ENCODE measurements at places on chromosomes 12 and 14. TPM values are rescaled to one million over a fixed set of nuclear protein-coding genes. Genes with fewer than 3 reads are reported as not detected.

The CABP1 gene
- total RNA-seq = not detected

The GNG2 gene
- total RNA-seq = 8.2 TPM

The PALS1 gene
- 20.6 TPM for total RNA-seq

The TIMM9 gene
- total RNA-seq = 30.9 TPM

The HOXC11 gene
- not detected for total RNA-seq

The EPYC gene
- total RNA-seq = not detected

Measured in vein endothelial cell (primary cell).